ENCODE measurements at places on chromosomes 7 and 10.

DNA sequence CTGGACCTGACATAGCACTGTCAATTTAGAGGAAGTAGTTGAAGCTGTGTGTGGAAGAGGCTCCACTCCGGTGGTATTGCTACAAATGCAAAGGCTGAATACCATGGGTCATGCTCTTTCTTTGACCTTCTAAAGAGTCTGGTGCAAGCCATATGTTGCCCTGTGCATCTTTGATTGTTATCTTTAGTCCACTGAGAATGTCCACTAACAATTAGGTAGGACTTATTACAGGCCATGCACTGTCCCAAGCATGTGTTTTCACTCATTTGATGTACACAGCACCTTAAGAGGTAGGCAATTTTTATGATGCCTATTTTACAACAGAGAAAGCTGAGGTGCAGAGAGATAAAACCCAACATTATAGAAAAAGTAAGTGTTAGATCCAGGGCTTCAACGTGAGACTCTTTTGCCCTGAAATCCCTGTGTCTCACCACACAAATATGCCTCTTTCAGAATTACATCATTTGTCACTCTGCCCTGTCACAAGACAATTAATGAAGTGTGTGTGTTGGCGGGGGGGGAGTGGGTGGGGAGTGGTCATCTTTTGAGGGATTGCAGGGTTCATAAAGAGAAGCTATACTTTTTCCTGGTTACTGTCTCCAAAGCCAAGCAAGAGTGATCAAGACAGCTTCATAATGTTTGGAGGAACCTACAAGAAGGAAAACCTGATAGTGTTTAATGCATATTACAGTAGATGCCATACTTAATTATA, 637.6 kb upstream of the IGFBP3 start:
- no peak for DNase-seq

DNA sequence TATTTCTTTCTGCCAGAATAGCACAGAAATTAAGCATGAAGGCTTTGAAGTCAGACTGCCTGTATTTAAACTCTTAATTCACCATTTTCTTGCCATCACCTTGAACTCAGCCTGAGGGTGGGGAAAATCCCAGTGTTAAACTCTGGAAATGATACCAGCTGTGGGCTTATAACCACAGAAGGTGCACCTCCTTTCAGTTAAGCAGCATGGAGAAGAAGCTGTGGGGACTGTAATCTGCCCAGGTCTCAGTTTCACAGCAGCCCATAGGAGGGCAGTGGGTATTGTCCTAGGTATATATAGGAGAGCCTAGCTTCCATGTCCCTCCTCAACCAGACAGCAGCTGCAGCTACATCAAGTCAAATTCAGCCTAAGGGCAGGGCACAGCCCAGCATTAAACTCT, 241.6 kb downstream of the HPSE2 start:
- DNase-seq, result no peak

DNA sequence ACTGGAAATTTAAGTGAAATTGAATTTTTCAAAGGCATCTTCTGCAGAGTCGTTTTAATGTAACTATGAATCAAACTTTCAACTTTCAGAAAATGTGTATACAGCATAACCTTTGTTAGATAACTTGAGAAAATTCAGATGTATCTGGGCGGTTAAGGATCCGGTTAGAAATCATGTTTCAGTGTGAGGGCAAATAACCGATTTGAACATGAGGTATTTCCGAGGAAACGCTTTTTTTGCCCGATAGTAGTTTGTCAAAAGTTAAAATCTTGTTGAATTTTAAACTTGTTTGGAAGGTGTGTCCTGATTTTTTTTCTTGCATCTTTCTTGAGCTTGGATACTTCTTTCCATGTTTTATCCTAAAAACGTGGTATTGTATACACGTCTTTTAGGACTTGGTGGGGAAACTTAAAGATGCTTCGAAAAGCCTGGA, 1.3 kb upstream of the BMI1 start:
- no peak for DNase-seq

DNA sequence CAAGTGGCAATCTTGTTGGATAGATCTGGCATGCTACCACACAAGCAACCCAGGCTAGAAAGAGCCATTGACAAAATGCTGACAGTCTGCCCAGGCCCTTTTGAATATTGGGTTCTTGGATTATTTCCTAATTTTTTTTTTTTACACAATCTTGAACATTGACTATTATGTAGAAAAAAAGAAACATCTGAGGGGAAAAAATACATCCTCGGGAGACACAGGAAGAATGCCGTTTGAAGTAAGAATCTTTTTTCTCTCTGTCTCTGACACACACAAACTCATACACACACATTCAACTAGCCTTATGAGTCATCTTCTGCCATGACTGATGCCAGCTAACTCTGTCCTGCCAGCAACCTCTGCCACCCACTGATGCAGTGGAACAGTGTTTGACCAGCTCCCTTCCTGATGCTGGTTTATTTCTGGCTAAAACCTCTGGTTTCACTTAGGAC, 47.2 kb downstream of the SORBS1 start:
- DNase-seq, result no peak

- no peak for DNase-seq
These were observed 11.3 kb downstream of the UNCX start for GRCh38 chr7:1243964-1244416.

GRCh38 chr10:75651417-75651816, 220.0 kb downstream of the LRMDA start:
- DNase-seq, result no peak

DNA sequence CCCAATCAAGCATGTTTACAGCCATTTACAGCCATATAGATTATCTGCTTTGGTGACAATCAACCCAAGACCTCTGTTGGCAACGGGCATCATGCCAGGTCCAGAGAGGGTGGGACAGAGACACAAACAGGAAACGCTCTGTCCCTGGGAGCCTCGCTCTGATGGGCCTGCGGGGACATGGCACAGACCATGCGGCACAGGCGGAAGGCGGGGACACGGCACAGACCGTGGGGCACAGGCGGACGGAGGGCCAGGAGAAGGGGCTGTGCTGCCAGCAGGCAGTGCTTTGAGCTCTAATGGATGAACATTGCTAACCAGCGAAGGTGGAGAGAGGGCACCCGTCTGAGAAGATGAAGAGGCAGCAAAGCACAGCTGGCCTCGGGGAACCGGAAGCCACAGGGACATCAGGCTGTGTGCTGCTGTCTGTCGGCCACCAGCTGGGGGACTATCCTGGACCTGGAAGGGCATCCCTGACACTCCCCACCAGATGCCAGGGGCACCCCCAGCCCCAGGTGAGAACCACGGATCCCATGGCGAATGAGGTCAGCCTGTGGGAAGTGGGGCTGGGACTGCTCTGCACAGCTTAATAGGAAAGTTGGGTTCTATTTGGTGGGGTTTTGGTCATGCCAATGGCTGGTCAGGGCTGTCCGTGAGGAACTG, 61.0 kb downstream of the DIP2C start:
- DNase-seq, result no peak

DNA sequence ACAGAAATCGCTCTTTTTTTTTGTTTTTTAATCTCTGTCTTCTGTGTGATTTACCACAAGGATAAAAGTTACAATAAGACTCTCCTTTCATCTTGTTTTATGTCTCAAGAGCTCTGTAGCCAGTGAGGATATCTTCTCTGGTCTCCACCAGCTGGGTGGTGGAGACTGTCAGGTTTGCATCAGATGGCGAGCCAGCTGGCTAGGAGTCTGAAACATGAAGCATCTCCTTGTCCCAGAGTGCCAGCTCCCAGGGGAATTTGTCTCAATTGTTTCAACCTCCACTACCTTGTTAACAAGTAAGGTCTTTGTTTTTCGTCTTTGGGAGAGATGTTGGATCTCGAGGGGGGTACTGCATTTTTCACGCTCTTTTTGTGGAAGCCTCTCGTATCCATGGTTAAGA, 47.3 kb downstream of the FRMPD2 start:
- no peak for DNase-seq

DNA sequence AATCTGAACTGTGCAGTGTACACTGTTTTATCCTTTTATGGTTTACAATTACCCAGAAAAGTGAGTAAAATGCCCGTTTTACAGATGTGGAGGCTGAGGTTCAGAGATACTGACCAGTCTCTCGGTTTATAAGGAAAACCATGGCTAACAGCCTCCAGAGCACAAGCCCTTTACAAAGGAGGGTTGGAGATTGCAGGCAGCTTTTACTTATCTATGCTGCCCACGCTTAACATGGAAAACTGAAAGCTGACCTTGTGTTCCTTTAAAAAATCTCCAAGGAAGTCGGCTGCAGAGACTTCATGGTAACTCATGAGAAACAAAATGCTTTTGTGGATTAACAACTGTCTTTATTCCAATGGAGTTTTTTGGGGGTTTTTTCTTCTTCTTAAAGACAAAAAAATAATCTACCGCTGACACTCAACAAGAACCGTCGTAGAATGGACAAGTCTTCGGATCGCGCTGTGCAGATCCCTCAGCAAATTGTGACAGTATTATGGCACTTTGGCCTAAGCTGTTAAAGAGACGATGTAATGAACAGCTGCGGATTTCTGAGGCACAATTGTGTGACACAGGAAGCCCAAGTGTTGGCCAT, 654 bp upstream of the SLF2 start:
- DNase-seq, result no peak

- no peak for DNase-seq
These were observed 3.9 kb downstream of the LMBR1 start for GRCh38 chr7:156889089-156889488.

GRCh38 chr7:132558815-132559214, 17.5 kb downstream of the PLXNA4 start:
- no peak for DNase-seq

DNA sequence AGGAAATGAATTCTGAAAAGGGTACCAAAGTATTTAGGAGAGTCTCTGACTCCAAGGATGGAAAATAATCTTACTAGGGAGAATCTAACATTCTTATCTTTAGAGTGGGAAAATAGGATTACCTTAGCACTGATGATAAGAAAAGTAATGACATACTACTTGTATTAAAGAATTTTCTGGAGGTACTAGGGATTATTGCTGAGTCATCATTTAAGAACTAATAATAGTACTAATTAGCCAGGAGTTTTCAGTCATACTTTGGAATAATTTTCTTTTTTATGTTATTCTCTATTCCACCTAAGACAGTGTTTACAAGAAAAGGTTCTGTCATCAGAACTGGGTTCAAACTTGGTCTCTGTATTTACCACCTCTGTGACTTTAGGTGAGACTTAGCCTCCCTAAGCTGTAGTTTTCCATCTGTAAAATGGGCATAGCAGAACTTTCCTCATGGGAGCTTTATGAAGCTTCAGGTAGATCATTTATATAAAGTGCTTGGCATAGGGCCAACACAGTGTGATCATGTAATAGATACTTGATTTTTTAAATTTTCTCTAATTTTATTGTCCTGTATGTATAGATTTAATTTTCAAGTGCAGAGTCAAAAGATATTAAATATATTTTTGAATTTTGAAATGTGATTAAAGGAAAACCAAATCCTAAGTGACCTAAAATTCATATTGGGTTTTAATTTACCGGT, 20.4 kb downstream of the ITGB8 start:
- no peak for DNase-seq

DNA sequence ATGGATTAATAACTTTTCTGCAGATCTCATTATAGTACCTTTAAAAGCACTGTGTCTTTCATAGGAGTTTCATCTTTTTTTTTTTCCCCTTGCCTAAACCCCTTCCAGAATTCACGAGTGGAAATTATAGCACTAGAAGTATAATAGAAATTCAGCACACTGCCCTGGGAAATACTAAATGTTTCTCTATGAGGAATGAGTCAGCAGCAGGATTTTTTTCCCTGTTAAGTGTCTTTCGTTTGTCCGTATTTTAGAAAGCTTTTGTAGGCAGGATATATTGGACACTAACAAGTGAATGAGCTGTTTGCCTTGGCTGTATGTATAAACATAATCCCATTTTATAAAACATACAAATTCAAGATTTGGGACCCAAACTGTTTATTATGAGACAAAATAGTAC, 105.8 kb downstream of the EXOC4 start:
- DNase-seq, result no peak

DNA sequence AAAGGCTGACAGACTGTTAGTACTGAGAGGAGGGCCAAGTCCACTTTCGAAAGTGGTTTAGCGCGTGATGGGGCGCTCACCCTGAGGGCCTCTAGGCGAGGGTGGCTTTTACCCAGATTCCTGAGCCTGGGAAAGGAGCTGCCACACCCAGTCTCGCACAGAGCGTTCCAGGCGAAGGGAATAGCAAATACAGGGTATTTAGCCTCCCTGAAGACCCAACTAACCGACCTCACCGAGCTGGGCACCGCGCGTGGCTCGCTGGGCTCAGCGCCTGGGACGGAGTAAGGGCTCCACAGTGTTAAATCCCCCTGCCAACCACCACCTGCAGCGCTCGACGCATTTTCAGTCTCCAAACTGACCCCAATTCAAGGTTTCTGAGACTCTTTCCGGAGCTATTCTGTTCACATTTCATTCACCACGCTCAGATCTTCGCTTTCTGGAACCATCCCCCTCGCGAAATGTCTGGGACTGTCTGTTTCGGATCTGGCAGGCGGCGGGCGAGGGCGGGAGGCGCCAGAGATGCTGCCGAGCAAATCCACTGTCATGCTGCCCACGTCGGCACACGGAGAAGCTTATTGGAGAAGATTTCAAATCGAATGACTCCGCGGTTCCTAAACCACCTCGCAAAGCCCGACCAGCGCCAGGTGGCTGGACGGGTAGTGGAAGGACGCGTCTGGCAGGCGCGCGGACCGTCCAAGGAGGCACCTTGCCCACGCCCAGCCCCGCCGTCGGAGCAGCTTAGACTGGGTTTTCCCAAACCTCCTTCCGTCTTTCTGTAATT, 1.4 kb upstream of the OSBPL3 start:
- peak; percentile 47 for DNase-seq

GRCh38 chr7:21542891-21543527, at the start of gene DNAH11:
DNAH11 (plus strand) TSS chr7:21543039; CDS start chr7:21543246, 207 bp downstream.
- DNase-seq, result no peak

DNA sequence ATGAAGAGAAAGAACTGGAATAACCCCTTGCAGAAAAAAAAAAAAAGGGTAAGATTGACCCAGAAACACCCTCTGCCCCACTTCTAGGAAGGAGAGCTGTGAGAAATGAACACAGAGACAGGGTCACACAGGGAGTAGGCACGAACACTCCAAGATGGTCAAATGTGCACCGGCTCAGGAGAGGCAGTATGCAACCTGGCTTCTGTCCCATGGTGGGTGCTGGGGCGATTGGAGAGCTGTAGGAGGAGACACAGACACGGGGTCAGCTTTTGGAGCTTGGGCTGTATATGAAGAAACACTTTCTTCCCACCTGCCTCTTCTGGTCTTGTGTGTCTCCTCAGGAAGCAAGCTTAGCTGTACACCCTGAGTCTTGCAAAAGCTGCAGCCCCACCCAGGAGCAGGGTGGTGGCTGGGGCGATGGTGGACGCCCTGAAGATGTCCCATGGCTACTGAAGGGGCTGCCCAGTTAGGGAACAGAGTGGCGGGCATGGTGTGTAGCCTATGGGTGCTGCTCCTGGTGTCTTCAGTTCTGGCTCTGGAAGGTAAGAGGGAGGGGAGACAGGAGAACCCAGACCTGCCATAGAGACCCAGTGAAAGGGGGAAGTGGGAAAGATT, 8.0 kb downstream of the EPHB6 start:
- no peak for DNase-seq

- DNase-seq, result no peak
These were observed 277.6 kb downstream of the KCNMA1 start for GRCh38 chr10:77359950-77360520.

GRCh38 chr7:151694828-151695580, 175.3 kb upstream of the RHEB start:
- no peak for DNase-seq
